ENCODE measurements at places on chromosomes 7 and 10. TPM values are rescaled to one million over a fixed set of nuclear protein-coding genes. Genes with fewer than 3 reads are reported as not detected.

PTN gene
- polyA plus RNA-seq, result 0.13 TPM

GRCh38 chr7:99928994-99929729 lies at the start of gene GJC3:
Gene GJC3, minus strand, starts transcription at chr7:99929620. Its CDS starts 0 bp downstream, at chr7:99929620.
- peak; percentile 80 for DNase-seq

- no peak for DNase-seq
Measured at GRCh38 chr7:159147246-159147645, 2.6 kb upstream of the VIPR2 start.

DNA sequence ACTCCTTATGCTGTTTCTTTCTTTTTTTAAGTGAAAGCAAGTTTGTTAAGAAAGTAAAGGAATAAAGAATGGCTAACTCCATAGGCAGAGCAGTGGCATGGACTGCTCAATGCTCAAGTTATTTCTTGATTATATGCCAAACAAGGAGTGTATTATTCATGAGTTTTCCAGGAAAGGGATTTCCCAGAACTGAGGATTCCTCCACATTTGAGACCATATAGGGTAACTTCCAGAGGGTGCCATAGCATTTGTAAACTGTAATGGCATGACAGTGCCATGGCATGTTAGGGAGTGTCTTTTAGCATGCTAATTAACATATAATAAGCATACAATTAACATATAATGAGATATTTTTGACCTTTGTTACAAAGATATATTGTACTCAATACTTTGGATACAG lies 1034.5 kb upstream of the PHF14 start:
- no peak for DNase-seq

DNA sequence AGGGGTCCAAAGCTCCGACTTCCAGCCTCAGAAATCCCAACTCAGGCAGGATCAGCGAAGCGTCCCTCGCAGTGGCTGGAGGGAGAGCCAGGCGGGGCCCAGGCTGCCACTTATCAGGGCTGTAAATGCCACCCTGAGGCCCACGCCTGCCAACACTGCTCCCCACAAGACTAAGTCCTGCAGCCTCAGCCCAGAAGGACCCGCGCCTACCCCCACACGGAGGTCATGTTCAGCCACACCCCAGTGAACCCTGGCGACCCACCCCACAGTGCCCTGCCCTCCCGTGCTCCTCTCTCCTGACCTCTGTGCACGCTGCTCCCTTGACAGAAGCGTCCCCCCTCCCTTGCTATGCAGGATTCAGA lies 3.2 kb downstream of the PSMG3 start:
- DNase-seq, result no peak

DNA sequence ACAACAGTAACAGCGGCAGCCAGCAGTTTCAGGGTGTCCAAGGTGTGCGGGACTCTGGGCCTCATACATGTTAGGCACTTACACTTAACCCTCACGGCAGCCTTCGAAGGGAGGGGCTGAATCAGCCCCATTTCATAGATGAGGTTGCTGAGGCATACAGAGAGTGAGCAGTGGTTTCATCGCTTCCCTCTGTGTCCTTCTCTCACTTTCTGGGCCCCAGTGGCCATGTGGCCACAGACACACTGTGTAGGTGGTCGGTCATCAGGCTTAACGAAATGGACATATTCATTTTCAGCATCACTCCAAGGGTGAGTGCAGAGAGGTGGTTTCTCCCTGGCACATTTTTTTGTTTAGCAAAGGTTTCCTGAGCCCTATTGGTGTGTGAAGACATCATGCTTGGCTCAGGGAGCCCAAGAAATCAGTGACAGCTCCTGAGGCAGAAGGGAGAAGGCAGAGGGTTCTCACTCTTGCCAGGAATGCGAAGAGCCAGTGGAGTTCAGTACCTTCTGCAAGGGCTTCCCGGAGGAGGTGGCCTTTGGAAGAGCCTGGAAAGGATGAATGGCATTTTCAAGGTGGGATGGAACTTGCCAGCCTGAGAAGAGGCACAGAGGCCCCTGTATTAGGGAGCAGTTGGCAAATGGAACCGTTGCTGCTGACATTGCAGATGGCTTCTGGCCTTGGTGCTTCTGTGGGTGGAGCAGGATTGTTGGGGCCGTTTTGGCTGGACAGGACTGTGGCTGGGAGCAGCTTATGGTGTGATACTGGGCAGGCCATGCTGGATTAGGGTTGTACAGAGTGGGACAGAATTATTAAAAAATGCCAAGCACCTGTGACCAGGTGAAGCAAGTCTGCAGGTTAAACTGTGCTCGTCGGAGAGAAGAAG lies 61.7 kb upstream of the PPIF start:
- no peak for DNase-seq
